Activated T-cell treated with anti-CD3 and anti-CD28 coated beads, Interleukin-2, amount 50 U/mL, for 72 hours (primary cell): ENCODE measurements at places on chromosomes 1 and 21. TPM values are rescaled to one million over a fixed set of nuclear protein-coding genes. Genes with fewer than 3 reads are reported as not detected.

Gene GSTM5
- 1.0 TPM for total RNA-seq

Gene SLC45A1
- total RNA-seq, result 0.48 TPM

Gene MYBPH
- not detected for total RNA-seq

Gene IL20
- total RNA-seq, result not detected

- no peak for DNase-seq
Observed at GRCh38 chr1:84277343-84278059, 24.0 kb upstream of the SAMD13 start.

DNA sequence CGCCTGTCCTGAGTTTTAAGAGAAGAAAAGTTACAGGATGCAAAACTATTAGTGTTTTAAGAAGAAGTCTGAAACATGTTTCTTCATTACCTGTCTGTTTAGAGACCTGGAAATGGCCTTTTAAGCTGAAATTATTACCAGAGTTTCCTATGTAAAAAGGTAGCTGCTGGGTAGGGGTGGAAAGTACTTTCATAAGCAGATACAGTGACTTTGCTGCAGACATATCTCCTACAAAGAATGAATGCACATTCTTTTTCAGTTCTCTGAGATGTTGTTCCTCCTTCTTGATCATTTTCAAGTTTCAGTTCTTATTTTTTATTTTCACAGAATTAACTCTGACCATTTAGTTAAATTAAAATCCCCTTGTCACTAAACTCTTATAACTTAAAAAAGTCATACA lies 1329.6 kb downstream of the KCNT2 start:
- DNase-seq, result no peak

DNA sequence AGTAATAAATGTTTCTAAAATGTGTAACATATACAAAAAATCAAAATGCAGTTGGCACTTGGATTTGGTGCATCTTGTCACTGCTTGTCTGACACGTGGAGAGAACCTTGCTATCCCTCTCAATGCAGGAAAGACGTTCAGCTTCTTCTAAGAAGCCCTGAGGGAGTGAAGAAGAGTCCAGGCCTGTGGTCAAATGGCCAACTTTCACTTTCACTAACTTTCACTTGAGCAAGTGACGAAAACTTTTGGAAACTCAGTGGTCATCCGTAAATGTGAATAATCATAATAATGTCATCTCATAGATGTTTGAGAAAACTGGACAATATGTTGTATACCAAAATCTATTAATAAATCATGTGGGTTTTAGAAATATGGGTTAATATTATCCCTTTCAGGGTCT lies 61.9 kb downstream of the ERG start:
- no peak for DNase-seq

- no peak for DNase-seq
Observed at GRCh38 chr1:226846786-226847185, 23.6 kb upstream of the PSEN2 start.

DNA sequence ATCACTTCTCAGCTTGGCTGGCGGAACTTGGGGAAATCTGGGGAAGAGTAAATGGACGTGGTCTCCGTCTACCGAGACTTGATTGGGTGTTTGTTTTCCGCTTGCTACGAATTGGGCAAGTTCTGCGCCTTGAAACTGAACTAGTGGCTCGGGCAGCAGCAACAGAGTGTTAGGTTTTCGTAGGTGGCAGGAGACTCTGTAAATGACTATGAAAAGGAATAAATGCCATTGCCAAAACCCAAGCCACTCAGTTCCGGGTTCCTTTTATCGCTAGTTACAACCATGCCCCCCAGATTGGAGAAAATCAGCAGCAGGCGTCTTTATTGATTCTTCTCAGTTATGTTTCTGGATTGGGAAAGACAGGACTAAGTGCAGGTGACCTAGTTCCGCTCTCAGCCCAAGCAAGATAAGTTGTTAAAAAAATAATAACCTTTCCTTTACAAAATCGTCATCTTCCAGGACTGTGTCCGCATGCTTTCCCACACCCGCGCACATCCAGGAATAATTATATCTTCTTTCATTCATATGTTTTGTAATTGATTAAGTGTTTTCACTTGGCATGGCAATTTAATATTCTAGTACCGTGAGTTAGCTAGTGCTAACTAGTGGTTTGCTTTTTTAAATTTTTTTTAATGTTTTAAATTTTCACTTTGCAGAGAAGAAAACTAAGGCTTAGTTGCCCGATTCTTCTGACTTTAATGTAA lies 3.4 kb downstream of the LHX9 start:
- DNase-seq, result no peak

- no peak for DNase-seq
Observed at GRCh38 chr1:25063591-25064416, 133.7 kb upstream of the RUNX3 start.

DNA sequence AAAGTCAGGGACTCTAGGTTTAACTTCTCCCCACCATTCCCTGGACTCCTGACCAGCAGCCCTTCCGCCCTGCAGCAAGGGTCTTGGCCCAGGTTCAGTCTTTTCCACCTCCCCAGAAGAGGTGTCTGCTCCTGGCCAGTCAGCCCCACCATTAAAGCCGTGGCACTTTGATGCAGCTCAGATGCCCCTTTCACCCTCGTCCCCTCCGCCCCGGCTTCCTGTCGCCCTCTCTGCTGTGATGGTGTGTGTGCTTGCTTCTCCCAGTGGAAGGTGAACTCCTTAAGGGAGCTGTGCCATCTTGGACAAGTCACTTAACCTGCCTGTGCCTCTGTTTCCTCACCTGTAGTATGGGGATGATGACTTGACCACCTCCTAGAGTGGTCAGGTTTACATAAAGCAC lies 17.8 kb upstream of the TTC4 start:
- DNase-seq, result no peak
